ENCODE measurements at places on chromosomes 5 and 9.

DNA sequence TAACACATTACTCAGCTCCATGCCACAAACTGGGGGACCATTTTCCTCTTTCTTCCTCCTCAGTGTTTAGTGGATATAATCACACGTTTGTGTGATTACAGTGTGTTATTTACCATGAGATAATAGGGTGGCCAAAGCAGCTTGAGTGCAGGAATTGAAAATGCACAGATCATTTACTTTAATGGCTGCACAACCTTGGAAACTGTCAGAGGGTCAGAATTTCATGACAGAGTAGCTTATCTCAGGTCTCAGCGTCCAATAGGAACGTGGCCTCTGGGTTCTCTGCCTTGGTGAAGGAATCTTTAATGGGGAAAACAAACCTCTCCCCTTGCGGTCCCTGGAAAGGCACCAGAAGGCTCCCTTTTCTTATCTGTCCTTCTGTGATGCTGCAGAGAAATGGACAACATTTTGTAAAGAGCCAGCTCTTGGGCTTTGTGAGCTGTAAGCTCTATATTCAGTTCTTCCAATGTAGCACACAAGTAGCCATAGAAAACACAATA, 87.4 kb upstream of the CD180 start:
- no peak for DNase-seq

GRCh38 chr5:103951776-103952175, 389.2 kb upstream of the NUDT12 start:
- no peak for DNase-seq

DNA sequence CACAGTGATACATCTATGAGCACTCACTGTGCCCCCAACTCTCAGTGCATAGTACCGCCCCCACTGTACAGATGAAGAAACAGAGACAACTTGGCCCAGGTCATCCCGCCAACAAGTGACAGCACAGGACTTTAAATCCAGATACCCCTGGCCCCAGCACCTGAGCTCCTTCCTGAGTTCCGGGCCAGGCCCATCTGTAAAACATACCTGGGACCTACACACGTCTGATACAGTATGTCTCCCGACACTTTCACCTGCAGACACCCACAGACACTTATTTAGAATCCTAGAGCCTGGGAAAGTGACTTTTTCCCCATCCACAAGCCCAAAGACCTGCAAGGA, 60.8 kb upstream of the SLC25A51 start:
- no peak for DNase-seq

DNA sequence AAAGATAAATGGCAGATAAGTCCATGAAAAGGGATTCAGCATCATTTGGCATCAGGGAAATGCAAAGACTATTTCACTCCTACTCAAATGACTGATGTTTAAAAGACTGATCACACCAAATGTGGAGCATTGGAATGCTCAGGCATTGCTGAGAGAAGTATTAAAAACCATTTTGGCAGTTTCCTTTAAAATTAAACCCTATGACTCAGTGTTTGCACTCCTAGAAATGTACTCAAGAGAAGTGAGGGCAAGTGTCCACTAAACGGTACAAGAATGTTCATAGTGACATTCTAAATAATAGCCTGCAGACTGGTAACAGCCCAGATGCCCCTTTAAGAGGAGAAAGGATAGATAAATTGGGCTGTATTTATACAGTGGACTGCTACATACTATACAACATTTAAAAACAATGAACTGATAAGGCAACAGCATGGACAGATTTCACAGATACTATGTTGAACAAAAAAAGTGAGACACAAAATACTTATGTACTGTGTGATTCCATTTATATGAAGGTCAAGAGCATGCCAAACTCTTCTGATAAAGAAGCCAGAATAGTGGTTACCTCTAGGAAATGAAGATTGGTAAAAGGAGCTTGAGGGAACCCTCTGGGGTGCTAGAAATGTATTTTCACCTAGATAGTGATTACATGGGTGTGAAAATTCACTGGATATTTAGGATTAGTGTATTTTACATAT, 24.6 kb downstream of the APC start:
- no peak for DNase-seq

GRCh38 chr5:141692919-141693725, 11.1 kb upstream of the ARAP3 start:
- no peak for DNase-seq

Measured in chondrocyte (in vitro differentiated cells).